ENCODE measurements at places on chromosomes 16 and 17.

- H3K36me3 ChIP-seq: no peaks in the 10 kb centered on the region
- H3K27me3 ChIP-seq: no peaks in the 10 kb centered on the region
- no peak overlapping the region for H3K4me3 ChIP-seq
- DNase-seq: no peak
- no peak overlapping the region for H3K27ac ChIP-seq
Observed at GRCh38 chr17:57645950-57646665, 99.0 kb downstream of the CCDC182 start.

DNA sequence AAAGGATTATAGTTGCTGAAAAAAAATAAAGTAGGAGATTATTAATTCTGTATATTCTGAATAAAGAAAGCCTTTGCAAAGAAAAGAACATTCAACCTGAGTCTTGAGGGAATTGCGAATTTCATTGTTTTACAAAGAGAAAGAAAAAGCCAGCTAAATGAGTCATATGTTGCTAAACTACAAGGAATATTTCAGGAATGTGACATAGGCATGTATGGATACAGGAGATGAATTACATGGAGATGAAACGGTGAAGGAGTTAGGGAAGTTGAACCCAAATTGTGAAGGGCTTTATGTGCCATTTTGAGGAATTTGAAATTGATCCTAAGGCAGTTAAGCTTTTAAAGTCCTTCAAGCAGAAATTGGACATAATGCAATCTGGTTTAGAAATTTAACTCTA lies 177.3 kb upstream of the RBL2 start:
- H3K4me1 ChIP-seq: no peaks in the 10 kb centered on the region
- no peak overlapping the region for H3K4me3 ChIP-seq
- H3K36me3 ChIP-seq: no peaks in the 10 kb centered on the region
- H3K27ac ChIP-seq: no peak overlapping the region
- no peak for DNase-seq

DNA sequence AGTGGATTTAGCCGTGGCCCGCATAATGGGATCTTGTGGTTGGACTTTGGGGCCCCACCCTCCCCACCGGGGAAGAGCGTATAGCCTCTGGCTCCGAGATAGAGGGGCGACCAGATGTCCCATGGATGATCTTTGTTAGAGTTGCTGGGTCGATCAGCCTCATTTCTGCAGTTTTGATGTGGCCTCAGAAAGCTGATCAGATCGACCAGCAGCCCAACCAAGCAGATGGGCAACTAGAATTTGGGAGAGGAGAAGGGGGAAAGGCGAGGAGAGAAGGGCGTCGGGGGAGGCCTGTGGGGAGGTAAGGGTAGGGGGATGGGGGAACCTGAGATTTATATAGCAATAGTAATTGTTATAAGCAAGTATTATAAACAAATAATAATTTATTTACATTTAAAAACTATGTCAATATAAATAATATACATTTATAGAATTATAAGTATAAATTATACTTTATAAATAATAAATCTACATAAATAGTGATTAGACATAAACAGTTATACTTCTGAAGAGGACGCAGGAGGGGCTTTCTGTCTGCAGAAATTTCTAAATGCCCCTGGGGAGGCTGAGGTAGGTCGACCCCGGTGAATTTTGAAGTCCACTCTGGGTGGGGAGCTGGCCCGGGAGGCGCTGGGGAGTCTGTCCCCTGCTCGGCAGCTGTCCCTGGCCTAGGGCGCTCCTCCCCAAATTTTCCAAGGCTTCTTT lies 136.3 kb downstream of the KCNJ12 start:
- no peak overlapping the region for H3K4me3 ChIP-seq
- H3K36me3 ChIP-seq: no peaks in the 10 kb centered on the region

DNA sequence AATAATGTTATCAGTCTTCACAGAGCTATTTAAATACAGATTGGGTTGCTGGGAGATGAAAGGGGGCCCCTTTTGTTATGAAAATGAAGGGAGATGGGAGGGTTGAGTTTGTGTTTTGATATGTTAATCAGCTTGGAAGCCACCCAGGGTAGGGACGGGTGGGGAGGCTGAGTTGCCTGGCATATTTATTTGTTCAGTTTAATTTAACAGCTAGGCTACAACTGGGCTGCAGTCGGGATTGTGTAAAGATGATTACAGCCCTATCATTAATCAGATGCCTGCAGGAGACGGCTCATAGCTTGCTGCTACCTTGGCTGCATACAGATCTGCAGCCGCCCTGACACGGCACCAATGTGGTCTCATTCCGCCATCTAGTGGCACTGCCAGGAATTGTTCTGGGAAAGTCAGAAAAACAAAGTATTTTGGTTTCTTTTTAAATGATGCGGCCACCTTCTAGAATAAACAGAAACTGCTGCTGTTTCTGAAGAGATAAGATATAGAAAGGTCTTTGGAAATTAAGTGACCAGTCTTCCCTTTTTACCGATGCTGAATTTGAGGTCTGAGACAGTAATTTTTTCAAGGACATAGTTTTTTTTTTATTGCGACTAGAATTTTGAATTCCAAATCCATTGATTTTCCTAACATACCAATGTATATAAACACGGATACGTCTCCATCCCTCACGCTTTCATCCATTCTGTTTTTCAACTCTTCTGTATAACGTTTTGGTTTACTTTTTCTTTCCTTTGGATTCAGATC lies 458.0 kb upstream of the ASIC2 start:
- H3K27ac ChIP-seq: no peak overlapping the region
- DNase-seq: no peak
- no peak overlapping the region for H3K4me3 ChIP-seq
- H3K36me3 ChIP-seq: no peaks in the 10 kb centered on the region
- H3K4me1 ChIP-seq: no peaks in the 10 kb centered on the region
